Activated CD8-positive, alpha-beta T cell treated with anti-CD3 and anti-CD28 coated beads for 36 hours (primary cell): ENCODE measurements at places on chromosomes 12 and 14. TPM values are rescaled to one million over a fixed set of nuclear protein-coding genes. Genes with fewer than 3 reads are reported as not detected.
A peak's percentile ranks its signal among the peaks of the same experiment; 100 is the strongest.

DNA sequence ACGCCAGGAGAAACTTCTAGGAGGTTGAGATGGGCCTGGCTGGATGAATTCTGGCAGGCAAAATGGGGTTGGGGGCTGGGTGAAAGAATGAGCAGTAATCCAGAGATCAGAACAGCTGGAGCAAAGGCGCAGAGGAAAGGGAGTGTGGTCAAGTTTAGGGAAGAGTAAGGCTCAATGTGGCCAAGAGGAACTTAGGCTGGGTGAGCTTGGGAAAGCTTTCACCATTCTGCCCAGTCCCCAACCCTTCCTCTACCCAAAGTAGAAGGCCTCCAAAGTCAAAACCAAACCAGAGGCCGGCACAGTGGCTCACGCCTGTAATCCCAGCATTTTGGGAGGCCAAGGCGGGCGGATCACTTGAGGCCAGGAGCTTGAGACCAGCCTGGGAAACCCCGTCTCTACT, 10.2 kb upstream of the RABGGTA start:
- H3K4me3 ChIP-seq, result no peak overlapping the region
- H3K36me3 ChIP-seq, result peaks cover 7% of the 10 kb centered on the region
- no peak for DNase-seq
- H3K4me1 ChIP-seq, result peaks cover 44% of the 10 kb centered on the region

DNA sequence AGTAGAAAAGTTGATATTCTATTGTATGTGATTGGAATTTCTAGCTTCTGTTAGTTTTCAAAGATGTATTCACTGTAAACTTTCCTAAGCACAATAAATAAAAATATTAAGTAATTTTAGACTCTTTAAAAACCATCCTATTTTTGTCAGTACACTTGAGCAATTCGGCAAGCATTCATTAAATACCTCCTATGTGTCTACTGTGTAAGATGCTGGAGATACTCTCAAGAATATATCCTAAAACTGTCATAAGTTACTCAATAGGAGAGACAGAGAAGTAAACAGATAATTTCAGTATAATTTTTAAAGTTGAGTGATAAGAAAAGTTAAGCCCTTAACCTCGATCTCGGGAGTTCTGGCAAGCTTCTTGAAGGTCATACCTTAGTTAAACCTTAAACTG, 46.1 kb downstream of the FANCM start:
- H3K27me3 ChIP-seq, result no peaks in the 10 kb centered on the region
- no peak overlapping the region for H3K4me3 ChIP-seq
- H3K36me3 ChIP-seq, result peaks cover 7% of the 10 kb centered on the region

- H3K36me3 ChIP-seq, result peaks cover 3% of the 10 kb centered on the region
- peaks cover 23% of the 10 kb centered on the region for H3K4me1 ChIP-seq
- no peaks in the 10 kb centered on the region for H3K27me3 ChIP-seq
Measured at GRCh38 chr14:71138448-71139293, 231.4 kb downstream of the PCNX1 start.

- no peaks in the 10 kb centered on the region for H3K4me1 ChIP-seq
- H3K4me3 ChIP-seq, result no peak overlapping the region
- peaks cover 9% of the 10 kb centered on the region for H3K27me3 ChIP-seq
- H3K27ac ChIP-seq, result no peak overlapping the region
- no peak for DNase-seq
Measured at GRCh38 chr14:94728950-94729349, 41.0 kb downstream of the GSC start.

- no peaks in the 10 kb centered on the region for H3K36me3 ChIP-seq
- H3K27ac ChIP-seq, result no peak overlapping the region
- H3K27me3 ChIP-seq, result no peaks in the 10 kb centered on the region
- no peak overlapping the region for H3K4me3 ChIP-seq
Measured at GRCh38 chr12:116306506-116306905, 29.0 kb upstream of the MED13L start.

- no peak overlapping the region for H3K4me3 ChIP-seq
- H3K4me1 ChIP-seq, result no peaks in the 10 kb centered on the region
- H3K27ac ChIP-seq, result no peak overlapping the region
- H3K36me3 ChIP-seq, result no peaks in the 10 kb centered on the region
- no peaks in the 10 kb centered on the region for H3K27me3 ChIP-seq
- DNase-seq, result no peak
Measured at GRCh38 chr12:70507442-70507841, 129.8 kb downstream of the PTPRB start.

- H3K27ac ChIP-seq, result peak overlapping the region; percentile 36
- peaks cover 11% of the 10 kb centered on the region for H3K4me1 ChIP-seq
- H3K27me3 ChIP-seq, result no peaks in the 10 kb centered on the region
Measured at GRCh38 chr14:67746927-67747326, 45.2 kb downstream of the RDH12 start.

- H3K4me3 ChIP-seq, result no peak overlapping the region
- peaks cover 15% of the 10 kb centered on the region for H3K36me3 ChIP-seq
- DNase-seq, result no peak
- peaks cover 39% of the 10 kb centered on the region for H3K4me1 ChIP-seq
- H3K27ac ChIP-seq, result no peak overlapping the region
Measured at GRCh38 chr12:91994208-91994797, 151.3 kb downstream of the BTG1 start.

The ACACB gene
- 8.7 TPM for total RNA-seq
